ENCODE measurements at places on chromosomes 1 and 21.

GRCh38 chr1:229136822-229137221 lies 134.1 kb upstream of the RAB4A start:
- no peak for DNase-seq

GRCh38 chr1:113534130-113534817 lies 144.0 kb downstream of the MAGI3 start:
- no peak for DNase-seq

DNA sequence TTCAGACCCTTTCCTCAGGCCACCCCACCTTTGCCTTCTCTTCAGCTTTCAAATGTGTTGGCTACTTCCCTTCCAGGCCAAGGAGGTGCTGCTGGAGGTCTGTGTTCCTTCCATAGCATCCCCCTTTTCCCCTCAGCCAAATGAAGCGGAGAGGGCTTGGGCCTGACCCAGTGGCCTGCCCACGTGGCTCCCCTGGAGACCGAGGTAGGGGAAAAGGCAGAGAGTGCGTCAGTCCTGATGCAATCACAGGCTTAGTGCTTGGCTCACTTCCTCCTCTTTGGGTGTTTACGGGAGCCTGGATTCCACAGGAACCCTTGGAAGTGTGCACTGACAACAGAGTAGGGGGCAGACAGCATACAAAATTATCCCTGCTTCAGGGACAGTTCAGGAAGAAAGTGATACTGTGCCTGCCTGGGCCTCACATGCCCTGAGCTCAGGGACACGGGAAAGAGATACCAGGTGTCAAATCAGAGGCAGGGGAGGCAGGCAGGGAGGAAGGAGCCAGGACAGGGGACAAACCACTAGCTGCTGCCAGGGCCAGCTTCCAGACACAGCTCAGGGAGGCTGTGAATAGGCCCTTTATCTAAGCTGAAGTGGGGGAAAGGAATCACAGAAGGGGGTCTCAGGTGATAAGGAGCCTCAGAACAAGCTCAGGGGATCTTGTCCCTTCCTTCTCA lies 16.6 kb upstream of the PTP4A2 start:
- no peak for DNase-seq

GRCh38 chr1:214552174-214552608 lies 789 bp upstream of the PTPN14 start:
- no peak for DNase-seq

DNA sequence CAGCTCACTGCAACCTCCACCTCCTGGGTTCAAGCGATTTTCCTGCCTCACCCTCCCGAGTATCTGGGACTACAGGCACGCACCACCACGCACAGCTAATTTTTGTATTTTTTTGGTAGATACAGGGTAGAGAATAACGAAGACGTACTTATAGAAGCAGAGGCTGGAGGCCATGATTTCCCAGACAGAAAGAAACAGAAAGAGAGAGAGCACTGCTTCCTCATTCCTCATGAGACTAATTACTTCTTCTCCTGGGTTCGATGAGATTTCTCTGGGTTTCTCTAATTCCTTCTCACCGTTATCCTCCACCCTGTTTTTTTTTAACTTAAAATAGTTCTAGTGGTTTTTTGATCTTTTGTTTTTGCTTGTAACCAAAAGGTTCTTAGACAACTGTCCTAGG lies 23.4 kb upstream of the PTP4A2 start:
- no peak for DNase-seq

DNA sequence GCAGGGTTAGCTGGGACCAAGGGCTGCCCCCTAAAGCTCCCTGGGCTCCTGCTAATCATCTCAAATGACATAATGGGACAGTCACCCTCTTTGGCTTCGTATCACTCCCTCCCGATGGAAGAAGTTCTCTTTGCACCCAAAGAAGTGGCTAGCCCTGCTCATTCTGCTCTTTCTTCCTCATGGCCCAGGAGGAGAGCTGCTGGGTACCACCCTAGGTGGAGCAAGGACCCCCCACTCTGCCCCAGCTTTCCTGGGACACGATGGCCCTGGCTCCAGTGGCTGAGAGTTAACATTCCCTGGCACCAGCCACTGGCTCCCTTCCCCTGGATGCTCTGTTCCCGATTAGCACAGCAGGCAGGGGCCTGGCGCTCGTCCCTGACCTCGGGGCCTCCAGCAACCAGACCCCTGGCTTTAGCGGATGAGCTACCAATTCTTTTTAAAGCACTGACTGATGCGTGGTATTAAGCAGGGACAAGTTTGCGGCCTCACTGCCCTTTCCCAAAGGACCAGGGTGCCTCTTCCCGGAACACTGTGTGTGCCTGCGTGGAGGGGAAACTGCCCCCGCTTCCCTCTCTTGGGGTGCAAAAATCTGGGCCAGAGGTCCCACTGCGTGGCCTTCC lies 1.2 kb downstream of the MYOM3 start:
- DNase-seq: no peak

- no peak for DNase-seq
These were observed 53.1 kb downstream of the SH3GLB1 start for GRCh38 chr1:86757272-86757984.

GRCh38 chr21:15682186-15682895 lies 47.4 kb upstream of the USP25 start:
- no peak for DNase-seq

DNA sequence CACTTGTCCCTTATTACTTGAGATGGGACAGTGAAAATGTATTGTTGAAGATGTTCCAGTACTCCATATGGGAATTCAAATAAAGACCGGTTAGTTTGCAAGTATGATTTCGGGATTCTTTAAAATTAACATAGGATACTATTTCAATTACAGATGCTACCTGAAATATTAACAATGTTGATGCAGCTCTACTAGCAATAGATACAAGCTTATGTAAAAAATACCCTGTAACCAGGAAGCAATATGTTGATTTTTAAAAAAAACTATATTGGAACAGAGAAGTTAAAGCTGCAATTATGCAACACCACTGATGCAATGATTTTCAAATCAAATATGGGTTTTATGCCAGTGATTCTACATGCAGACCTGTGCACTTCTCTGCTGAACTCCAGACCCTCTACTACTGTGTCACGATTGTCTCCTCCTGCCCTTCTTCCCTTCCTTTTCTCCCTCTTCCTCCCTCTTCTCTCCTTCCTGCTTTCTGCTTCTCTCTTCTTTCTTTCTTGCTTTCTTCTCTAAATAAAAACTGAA lies 179.2 kb downstream of the ATP6V1G3 start:
- no peak for DNase-seq

- no peak for DNase-seq
These were observed 43.9 kb downstream of the DEGS1 start for GRCh38 chr1:224226849-224227502.

DNA sequence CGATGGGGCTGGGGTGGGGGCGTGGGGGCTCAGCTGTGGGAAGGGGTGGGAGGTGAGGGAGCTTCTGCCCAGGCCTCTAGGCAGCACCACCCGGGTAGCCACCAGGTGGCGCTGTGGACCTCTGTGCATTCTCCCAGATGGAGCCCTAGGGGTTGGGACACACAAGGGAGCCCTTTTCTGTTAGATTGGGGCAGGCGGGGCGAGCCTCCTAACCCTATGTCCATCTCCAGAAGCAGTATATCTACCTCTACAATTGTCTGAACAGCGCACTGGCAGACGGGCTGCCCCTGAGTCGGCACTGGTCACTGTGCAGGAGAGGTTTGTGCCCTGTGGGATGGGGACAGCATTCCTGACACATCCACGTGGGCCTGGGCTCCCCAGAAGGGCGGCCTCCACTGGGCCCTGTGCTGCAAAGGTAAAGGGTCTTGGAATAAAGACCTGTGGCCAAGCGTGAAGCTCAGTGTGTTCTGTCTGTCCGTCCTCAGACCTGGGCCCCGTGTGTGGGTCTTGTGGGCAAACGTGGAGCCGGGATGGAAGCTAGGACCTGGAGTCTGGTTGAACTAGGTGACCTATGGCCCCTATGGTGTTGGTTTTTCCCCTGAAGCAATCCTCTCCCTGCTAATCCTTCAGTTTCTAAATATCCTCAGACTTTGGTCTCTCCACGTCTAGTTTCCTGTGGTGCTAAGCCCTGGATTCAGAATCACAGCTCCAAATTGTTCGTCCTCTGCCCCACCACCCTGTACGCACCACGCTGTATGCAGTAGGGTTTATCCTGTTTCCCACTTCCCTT lies 4.4 kb upstream of the LGR6 start:
- peak; percentile 74 for DNase-seq

DNA sequence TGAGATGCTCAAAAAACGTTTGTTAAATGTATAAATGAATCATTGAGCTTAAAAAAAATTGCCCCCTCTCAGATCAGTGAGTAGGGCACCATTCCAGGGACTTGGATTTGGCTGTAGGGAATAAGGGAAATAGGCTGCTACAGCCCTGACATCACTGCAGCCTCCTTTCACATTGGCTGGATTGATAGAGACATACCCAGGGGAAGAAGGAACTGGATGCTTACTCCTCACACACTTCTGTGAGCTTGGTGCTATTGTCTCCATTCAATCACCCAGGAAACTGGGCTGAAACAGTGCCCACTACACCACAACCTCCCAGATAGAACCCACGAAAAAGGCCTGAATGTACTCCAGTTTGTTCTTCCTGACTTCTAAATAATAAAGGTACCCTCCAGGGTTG lies 87.2 kb downstream of the TGFBR3 start:
- DNase-seq: no peak

DNA sequence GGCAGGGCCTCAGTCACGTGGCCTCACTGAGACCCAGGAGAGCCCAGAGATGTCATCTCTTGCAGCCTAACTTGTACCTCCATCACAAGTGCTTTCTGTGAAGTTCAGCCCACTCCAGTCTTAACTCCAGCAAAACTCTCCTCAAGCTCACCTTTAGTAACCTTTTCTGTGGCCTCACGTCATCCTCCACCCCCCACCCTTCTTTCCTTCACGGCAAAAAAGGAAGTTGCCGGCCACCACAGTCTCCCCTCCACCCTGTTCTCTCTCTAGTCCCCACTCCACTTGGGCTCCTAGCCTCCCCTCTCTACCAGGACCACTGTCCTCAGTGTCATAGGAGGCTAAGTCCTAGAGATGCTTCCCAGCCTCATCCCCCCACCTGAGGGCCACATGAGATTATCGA lies 106.9 kb downstream of the LACTBL1 start:
- DNase-seq: no peak

GRCh38 chr1:32186491-32186890 lies 7.0 kb downstream of the TXLNA start:
- no peak for DNase-seq

- DNase-seq: no peak
These were observed 1.2 kb upstream of the RWDD3 start for GRCh38 chr1:95232646-95233318.

DNA sequence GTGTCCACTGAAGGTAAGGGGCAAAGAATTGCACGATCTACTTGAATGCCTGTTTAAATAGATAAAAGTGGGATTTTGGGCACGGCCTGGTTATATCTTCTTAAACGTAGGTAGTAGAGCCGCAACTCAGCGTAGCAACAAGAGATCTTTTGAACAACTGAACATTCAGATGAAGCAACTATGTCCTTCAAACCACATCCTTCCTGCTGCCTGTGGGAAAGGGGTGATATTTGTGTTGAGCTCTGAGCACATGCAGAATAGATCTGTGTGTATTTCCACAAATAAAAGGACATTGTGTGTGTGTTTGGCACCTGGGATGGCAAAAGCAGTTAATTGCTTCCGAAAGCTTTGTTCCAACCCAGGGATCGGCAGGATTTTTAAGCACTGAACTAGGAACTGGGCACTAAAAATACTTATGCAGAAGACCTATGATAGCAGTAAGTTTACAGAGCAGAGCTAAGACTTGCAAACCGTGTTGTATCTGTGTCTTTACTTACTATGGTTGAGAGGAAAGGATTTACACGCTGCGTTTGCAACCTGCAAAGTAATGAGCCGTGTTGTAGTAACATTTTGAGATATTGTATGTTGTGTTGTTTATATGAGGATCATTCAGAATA lies 333.4 kb downstream of the CHRM3 start:
- DNase-seq: peak; percentile 90

DNA sequence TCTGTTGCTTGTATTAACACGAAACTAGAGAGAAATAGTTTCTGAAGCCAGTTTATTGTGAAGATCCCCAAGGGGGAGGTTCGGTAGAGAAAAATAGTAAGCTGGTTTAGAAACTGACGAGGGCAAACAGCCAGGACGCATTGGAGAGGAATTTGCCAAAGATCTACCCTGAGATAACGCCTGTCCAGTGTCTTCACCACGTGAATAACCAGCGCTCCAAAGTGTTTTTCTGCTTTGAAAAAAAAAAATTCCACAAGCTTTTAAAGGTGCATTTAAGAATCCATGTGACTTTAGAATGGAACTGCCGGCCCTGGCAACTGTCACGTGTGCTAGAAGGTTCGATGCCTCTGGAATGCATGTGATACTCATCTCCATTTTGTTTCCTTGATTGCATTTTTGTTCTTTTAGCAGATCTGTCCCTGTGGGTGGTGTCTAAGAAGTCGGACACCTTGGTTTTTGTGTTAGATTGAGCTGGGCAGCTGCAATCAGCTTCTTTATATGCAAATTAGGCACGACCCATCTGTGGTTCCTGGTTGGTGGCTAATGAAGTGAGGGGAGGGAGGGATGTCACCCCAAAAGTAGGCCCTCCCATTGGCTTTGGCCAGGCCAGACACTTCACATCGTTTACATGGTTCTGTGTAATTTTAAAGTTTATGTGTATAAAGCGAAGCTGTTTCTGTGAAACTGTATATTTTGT lies 1.3 kb upstream of the THAP3 start:
- no peak for DNase-seq

DNA sequence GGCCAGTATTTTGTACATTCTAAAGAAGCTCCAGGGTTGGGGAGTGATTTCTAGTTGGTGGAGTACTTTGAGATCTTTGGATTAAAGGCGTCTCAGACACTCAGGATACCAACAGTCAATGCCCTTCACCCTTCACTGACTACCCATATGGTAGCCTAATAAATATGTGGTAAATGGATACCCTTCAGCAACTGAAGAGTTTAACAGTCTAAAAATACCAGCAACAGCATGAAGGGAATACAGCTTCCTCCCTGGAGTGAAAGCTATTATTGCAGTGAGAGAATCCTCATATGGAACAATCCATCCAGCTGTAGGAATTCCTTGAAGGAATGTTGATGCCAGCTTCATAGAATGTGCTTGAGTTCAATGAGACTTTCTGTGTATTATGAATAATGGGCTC lies 26.8 kb downstream of the DNAJC11 start:
- DNase-seq: no peak

GRCh38 chr1:80657707-80658106 lies 1143.0 kb upstream of the ADGRL2 start:
- no peak for DNase-seq

- no peak for DNase-seq
These were observed 199.3 kb downstream of the DSCAM start for GRCh38 chr21:40647706-40648105.

GRCh38 chr1:94531664-94532063 lies 9.9 kb downstream of the F3 start:
- no peak for DNase-seq

GRCh38 chr1:150530491-150531159 lies 15.1 kb downstream of the FALEC start:
- no peak for DNase-seq

Measured in T-helper 1 cell (primary cell).